ENCODE measurements at places on chromosomes 11 and 22.

DNA sequence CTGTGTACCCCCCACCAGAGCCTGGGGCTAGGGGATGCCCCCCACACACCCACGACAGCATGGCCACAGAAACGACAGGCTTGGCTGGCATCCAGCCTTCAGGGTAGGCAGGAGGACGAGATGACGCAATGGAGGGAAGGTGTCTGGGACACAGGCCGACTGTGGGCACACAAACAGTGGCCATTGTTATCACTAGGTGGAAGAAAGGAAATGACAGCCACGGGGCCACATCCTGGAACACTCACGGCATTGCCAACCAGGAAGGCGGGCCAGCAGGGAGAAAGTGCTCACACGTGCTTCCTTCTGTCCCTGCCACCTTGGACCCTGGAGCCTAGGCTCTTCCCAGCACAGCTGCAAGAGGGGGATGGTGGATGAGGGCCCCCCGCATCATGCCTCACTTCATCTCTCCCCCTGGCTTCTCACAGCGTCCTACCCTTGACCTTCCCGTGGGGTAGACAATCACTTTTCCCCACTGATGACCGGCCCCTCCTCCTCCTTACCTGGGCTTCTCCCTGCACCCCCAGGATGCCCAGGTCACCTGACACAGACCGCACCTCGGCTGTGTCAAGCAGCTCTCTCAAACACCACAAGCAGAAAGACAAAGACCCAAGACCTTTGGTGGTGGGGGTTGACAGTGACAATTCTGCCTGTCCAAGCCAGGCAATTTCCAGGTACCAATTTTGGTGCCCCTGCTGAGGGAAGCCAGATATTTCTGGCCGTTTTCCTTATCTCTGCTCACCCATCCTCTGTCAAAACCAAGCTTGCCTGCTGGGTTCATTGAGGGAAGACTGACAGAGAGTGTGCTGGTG lies 8.6 kb downstream of the PLA2G6 start:
- peak; percentile 29 for DNase-seq

DNA sequence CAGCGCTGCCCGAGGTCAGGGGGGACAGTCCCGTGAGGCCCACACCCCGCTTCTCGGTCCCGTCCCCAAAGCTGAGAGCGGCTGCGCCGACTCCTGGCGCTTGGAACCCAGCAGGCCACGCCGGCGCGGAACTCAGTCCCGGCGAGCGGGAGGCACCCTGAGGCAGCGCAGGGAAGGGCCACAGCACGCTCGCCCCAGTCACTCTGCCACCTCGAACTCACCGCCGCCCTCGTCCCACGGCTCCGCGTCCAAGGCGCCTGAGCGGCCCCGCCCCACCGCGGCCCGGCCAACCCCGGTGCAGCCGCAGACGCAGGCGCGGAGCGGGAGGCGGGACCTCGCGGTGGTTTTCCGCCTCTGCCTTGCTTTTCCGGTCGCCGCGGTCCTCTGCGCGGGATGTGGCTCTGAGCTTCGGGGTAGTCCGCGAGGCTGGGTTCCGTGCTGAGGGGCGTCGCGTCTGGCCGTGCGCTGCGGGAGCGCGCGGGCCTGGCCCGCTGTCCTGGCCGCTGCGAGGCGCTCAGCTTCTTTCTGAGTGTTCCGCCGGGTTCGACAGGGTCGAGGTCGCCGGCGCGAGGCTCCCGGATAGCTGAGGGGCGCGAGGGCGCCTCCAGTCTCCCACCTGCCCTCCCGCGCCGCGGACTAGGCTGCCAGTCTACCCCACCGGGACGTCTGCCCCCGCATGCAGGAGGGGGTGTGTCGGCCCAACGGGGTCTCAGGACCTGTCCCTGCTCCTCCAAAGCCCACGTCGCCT lies at the start of gene CDPF1:
Gene CDPF1 (minus strand): TSS at position 259 of the 748 bp plus-strand sequence. CDS start 2,009 bp downstream, outside the sequence.
- DNase-seq, result peak; percentile 92

DNA sequence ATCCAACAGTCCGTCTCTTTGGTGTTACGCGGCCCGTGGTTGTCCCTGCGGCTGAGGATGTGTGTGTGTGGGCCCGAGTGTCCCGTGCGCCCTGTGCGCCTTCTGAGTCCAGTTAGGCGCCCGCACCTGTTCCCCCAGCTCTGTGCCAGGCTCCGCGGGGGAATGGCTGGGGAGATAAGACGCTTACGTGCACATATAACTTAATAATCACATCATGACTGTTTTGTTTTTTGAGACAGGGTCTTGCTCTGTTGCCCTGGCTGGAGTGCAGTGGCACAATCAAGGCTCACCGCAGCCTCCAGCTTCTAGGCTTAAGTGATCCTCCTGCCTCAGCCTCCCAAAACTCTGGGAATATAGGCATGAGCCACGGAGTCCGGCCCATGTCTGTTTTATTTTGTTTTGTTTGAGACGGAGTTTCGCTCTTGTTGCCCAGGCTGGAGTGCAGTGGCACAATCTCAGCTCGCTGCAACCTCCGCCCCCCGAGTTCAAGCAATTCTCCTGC lies 817 bp downstream of the ARL2 start:
- DNase-seq, result no peak

GRCh38 chr22:23177197-23177596 lies 3.1 kb upstream of the BCR start:
- DNase-seq, result peak; percentile 28

DNA sequence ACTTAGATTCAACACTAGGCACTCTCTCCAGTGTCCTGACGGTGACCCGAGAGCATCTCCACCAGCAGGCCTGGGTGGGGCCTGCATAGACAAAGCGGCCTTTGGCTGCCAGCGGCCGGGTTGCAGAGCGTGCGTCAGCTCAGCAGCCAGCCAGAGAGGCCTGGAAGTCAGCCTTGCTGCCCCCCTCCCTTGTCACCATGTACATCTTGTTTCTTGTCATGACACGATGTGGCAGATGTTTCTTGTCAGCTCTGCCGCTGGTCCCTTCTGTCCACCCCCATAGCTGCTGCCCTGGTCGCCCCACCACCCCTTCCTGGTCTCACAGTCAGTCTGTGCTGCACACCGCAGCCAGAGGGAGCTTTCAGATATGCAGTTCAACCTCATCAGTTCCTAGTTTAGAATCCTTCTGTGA lies 33.1 kb upstream of the CBX7 start:
- DNase-seq, result no peak

- DNase-seq, result no peak
Measured at GRCh38 chr11:18495271-18495670, 31.5 kb downstream of the TSG101 start.

DNA sequence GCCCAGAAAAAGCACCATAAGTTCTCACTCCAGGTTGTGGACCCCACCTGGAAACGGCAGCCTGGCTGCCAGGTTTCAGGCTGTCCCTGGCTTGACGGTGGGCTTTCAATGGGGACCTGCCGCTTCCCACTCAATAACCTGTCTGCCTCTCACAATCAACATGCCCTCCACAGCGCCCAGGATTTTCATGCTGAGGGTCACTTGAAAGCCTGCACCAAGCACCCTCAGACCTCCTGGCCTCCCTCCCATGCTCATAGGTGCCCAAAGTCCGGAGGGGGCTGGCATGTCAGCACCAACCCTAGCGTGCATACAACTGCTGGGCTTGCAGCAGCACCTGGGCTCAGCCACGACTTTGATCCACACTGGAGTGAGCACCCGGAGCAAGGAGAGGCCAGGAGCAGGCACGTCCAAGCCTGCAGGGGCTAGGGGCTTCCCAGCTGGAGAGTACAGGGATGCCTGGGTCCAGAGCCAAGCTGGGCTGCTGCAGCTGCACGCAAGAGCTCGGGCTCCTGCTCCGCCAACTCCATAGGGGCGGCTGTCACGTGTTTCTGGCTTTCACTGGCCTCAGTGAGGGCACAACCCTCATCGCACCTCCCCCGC lies 1214.3 kb upstream of the RAG2 start:
- DNase-seq, result no peak

GRCh38 chr11:64348383-64349024 lies 8.5 kb downstream of the CCDC88B start:
- DNase-seq, result no peak

DNA sequence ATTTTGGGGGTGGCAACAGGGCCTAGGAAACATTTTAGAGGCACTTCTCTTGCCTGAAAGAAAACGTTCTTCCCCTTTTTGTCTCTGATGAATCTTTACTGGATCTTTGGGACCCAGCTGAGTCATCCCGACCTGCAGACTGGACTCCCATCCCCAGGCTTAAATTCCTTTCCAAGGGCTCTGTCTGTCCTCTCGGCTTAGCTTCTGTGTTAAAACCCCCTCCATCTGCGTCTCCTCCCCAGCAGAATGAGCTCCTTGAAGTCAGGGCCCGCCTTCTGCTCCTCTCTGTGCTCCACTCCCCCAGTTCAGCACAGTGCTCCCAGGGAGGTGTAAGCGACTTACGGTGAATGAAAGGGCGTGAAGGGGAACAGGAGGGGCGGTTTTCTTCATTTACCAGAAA lies 895 bp upstream of the DAGLA start:
- no peak for DNase-seq

DNA sequence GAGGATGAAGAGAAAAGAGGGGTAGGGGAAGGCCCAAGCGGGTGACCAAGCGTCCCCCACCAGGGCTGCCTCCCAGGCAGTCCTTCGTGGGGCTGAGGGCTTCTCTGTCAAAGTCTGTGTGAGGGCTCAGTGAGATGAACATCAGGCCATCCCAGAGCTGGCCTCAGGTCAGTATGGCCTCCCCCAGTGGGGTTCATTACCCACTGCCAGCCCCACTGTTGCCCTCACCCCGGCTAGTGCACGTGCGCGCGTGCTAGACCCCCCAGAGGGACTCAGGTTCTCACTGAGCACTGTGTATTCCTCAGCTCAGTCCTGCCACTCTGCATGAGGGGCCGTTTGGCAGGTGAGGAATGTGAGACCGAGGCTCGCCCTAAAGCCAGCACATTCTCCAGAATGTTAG lies 3.3 kb downstream of the KDELR3 start:
- no peak for DNase-seq

GRCh38 chr11:96464700-96465307 lies 75.0 kb downstream of the JRKL start:
- peak; percentile 22 for DNase-seq

DNA sequence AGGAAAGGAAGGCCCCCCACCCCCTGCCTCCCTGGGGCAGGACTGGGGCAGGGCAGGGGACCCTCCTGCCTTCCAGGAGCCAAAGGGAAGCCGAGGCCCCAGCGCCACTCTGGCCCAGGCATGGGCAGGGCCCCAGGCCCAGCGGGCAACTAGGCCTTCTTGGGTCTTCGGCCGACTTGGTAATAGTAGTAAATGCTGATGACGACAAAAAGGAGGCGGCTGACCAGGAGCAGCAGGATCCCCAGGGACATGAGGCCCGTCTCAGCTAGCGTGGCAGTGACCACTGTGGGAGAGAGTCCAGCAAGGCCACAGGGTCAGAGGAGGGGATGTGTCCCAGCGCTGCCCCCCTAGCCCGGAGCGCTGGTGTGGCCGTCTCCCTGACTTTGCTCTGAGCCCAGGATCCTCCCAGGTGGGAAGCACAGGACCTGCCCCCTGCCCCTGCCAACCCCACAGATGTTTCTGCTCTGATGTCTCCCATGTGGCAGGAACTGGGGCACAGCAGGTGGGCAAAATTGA lies 15.9 kb downstream of the TP53I11 start:
- no peak for DNase-seq

DNA sequence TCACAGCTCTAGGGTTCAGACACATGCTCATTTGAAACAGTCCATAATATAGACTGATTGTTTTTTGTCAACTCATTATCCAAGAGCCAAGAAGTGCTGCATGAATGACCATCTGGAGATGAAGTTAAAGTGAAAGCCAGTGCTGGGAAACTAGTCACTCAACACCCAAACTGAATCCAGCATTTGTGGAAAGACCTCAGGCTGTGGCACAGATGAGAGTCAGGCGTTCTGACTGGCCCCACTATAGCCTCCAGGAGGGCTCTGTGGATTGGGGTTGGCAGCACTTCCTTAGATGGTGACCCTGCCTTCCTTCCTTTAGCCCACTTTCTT lies 2.1 kb downstream of the FEZ1 start:
- DNase-seq, result no peak

- DNase-seq, result no peak
Measured at GRCh38 chr11:127006311-127006710, 5.7 kb upstream of the KIRREL3 start.

DNA sequence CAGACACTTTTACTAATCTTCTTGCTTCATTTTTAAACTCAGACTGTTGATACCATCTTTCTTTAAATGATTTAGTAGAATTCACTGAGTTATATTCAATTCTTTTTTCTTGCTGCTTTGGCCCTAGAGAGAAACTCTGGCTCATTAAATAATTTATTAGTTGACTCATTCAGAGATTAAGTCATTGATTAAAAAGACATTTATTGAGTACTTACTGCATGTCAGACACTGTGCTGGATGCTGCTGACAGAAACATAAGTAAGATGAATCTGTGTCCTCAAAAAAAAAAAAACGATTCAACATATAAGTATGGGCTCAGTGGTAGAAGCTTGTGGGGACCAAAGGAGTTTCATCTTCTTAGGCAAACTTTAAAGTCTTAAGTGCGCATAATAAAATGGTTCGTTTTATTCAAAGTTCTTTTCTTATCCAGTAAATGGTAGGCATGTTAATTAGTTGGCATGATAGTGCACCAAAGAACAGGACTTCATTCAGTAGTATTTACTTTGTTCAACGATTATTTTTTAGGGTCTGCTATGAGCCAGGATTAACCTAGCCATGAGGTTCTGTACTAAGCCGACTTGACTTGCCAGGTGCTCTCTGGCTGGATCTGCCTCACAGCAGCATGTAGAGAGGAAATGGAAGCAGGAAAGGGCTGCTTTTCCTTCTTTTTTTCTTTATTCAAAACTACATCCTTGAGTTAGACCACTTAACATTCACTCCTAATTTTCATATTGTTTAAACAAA lies 281.0 kb upstream of the CTSC start:
- no peak for DNase-seq

DNA sequence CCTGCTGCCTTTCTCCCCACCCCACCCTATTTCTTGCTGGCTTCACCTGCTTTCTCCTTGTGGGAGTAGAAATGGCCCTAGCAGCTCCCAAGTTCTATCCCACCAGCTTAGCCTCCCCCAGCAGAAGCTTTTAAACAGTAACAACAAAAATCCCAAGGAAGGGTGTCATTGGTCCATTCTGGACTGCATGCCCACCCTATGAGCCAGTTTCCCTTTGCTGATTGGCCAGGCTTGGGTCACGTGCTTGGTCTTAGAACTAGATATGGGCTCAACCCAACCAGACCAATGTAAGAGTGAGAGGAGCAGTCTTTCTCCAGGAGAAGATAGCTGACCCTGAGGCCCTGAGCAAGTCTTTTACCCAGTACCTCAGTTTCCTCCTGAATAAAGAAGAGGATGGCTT lies 2.3 kb downstream of the MTFP1 start:
- no peak for DNase-seq
